ENCODE measurements at places on chromosomes 7 and 10.

DNA sequence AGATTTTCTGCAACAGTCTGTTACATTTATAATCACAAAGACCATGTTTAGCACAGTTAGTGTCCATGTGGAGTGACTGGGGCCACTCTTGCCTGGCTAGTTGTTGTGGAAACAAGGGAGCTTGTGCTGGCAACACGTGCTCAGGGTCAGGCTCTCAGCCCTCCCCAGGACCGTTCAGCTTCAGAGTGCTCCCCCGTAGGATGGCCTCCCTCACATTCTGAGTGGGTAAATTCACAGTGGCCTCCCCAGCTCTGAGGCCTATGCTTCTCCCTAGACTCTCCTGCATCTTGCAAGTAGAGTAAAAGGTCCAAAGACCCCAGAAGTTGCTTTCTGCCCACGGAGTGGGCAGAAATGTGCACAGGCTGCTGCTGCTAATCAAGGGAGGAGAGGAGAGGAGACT is 122.3 kb downstream of the ADCY1 start:
- no peak for DNase-seq

DNA sequence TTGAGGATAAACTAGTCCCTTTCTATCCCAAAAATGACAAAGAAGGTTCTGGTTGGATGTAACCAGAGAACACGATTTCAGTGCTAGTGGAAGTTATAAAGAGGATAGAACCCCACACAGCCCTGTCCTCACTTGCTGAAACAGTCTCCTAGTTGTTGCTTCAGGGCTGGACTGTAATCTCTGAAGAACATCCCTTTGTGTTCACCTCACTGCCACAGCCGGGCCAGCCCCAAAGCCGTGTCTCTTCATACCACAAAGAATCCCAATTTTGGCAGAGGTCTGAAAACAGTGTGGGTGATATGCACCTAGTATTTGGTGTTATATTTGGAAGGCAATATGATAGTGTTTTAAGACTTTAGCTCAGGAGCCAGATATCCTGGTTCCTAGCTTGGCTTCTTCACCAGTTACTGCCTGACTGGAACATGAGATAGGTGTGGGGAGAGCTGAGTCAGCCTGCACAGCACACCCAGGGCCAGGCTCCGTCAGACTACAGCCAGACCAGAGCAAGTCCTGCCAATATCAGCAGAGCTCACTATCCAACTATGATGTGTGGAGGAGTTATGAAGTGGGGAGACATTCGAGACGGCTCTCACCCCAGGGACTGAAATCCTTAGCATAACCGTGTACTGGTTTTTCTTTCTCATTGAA is 21.2 kb downstream of the CYP3A4 start:
- no peak for DNase-seq

DNA sequence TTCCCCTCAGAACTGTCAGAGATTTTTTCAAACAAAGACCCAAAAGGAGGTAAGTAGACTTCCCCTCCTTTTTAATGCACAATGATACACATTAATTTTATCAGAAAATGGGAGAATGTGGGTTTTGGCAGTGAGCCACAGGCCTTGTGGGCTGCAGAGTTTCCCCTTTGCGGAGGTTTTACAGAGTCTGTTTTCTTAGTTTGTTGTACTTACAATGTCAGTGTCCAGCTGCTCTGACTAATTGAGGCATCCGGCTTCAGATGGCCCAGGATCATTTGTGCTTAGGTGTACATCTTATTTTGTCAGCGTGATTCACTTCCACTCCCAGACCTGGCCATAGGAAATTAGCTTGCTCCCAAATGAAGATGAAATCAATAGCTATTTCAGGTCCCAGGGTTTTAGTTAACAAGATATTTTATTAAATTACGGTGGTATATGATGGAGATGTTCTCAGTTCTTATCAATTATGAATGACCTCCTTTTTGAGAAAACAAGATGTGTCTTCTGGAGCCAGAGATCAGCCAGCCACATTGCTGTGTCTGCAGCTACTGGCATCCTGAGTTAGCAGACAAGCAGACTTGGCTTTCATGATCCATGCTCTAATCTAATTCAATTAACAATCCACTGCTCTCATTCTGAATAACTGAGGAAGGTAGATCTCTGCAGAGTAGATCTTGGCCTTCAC is 1086.6 kb upstream of the SORCS1 start:
- no peak for DNase-seq

DNA sequence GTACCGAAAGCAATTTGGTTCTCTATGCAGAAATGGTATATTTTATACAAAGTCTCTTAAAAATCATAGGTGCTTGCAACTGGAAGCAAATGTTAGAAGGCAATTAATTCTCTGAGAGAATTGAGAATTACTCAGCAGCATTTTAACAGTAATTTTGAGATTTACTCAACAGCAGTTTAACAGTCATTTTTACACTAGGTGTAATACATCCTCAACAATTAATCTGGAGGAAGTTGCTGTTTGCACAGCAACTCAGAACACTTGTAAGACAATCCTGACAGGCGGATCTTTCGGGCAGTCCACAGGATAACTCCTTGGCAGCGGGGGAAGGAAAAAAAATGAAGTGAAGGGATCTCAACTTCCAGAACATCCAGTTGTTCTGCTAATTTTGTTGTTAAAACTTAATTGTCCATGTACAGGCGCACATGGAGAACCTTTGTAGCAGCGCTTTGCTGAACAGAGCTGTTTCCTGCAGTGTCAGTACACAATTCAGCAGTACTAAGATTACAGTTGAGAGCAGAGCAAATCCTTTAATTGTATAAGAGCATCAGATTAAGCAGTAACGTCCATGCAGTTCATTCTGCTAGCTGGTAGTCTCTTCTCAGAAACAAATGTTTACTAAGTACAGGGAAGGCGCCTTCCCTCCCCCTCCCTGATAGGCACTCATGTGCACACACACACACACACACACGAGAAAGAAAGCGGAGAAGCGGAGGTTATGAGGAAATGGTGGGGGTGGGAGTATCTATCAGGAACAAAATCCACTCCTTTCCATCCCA is 43.8 kb downstream of the ENO4 start:
- DNase-seq, result no peak

DNA sequence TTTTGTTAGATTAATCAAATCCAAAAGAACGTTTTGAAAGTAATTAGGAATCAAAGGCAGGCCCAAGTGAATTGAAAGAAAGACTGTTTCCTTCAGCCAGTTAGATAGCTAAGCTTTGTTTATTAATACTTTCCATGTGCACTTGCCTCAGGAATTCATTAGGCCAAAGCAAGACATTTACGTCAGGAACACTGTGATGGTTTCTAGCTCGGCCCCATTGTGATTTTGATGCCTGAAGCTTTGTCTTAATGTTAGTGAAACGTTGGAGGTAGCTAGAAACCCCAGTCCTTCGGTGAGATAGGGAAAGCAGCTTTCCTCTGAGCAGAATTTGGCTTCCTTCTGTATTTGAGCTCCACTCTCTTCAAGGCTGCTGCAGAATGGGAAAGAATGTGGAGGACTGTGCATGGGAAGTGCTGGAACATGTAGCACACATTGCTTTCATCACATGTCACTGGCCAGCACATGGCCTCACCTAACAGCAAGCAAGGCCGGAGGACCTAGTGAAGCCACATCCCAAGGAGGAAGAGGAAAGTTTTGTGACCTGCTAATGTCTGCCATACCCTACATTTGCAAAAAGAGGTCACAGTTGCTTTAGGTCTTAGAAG is 64.1 kb downstream of the PCGF5 start:
- no peak for DNase-seq

GRCh38 chr10:2759233-2759632 is 308.1 kb upstream of the PFKP start:
- DNase-seq, result no peak

- no peak for DNase-seq
Observed at GRCh38 chr10:30832001-30832748, 199.5 kb downstream of the ZNF438 start.

DNA sequence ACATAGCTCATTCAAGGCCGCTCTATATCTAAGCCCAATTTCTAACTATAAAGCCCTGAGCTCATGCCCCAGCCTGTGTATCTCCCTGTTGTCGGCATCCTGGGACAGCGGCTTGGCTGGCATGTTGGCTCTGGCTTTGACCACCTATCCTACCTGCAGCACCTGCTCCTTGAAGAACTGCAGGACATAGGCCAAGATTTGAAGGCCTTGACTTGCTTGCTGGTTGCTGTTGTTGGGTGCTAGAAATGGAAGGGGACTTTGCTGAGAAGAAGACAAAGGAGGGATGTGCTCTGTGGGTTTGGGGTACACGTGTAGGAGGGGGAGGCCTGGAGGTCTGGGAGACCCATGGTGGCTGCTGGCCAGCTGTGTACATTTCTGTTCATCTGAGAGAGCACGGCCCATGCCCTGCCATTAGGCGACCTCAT is 11.1 kb downstream of the PNLIPRP2 start:
- no peak for DNase-seq

DNA sequence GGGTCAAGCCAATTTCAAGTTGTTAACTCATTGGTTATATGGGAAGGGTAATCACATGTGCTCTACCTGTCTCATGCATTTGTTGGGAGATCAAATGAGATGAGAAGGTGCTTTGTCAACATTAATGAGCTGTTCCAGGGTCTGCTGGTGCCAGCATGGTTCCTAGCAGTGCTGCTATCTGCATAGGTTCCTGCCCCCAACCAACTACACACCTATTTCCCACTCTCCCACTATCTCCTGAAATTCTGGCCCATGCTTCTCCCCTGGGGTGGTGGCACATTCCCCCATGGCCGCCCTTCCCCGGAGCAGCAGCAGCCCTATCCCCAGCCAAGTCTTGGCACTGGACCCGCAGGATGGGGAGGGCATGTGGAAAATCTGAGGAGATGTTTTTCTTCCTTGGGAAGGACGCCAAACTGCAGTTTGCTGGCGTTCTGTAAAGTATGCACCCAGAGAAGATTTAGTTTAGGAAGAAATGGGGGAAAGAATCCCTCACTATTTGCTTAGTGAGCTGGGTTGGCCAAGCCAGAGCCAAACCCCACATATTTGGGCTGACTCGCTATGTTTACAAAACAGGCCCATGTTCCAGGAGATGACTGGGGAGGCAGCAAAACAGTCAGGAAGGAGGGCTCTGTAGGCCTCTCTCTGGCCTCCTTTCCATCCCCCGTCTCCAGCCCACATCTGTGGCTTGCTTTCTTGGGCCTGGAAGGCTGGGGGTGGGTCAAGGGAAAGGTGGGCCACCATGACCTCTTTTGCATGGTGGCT is 42.5 kb downstream of the PPP1R3C start:
- DNase-seq, result no peak

GRCh38 chr10:28214219-28214618 is 88.6 kb downstream of the MPP7 start:
- no peak for DNase-seq

DNA sequence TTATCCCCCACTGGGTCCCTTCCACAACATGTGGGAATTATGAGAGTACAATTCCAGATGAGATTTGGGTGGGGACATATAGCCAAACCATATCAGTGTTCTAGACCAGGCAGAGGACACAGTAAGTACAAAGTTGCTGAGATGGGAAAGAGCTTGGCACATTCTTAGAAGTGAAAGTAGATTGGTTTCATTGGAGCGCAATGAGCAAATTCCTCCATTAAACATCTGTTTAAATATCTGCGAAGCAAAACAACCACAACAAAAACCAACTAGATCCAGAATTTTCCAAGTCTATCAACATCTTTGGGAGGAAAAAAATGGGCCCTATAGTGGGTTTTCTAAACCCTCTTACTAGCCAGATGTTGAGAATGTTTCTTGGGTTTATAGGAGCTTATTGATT is 80.0 kb upstream of the STEAP1B start:
- DNase-seq, result no peak

DNA sequence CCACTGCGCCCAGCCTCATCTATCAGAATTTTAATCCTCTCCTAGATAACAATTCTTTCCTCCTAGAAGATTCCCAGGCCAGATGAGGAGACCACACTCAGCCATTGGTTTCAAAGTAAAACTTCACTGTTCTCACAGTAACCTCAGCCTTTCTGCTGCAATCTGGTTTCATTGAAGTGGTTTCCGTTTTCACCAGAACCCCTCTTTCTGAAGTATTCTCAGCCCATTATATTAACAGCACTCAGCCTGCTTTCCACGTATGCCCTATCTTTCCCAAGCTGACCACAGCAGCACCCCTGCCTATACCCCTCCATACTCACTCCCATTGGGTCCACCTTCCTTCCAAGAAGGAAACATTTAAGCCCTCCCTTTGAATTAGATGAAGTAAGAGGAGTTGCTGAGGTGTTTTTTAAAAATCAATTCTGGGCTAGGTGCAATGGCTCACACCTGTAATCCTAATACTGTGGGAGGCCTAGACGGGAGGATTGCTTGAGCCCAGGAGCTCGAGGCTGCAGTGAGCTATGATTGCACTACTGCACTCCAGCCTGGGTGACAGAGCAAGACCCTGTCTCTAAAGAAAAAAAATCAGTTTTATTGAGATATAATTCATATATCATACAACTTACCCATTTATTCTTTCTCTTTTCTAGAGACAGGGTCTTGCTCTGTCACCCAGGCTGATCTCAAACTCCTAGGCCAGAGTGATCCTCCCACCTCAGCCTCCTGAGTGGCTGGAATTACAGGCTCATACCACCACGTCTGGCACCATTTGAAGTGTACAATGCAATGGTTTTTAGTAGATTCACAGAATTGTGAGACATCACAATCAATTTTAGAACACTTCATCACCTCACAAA is 11.3 kb downstream of the PLAU start:
- no peak for DNase-seq

DNA sequence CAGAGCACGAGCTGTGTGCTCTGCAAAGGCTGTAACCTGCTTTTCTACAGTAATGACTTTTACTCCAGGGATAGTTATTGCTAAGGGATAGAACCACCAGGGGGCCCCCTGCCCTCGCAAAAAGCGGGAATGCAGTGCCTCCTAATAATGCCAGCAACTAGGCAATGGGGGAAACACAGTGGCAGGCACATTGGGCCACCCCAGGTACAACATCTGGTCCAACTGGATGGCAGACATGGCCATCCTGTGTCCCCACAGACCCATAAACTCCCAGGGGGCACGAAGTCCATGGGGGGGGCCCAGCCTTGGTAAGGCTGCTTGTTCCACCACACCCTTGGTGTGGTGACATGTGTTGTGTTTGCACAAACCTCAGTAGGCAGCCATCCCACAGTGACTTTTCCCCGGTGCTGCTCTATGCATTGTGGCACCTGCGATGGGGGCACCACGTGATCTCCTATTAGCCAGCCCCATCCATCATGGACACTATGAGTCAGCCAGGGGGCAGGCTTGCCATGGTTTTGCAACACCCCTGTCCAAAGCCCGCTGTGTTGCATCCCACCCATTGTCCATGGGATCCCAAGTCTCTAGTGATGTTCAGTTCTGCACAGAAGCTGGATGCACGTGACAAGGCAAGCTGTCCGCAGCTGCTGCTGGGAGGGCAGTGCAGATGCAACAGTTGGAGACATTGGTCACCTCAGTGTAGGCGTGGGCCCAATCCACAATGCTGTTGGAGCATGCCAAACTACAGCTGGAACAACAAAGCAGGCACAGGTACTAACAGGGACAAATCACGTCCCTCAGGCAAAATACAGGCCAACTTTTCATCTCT is 84.0 kb downstream of the ANLN start:
- peak; percentile 55 for DNase-seq

- no peak for DNase-seq
Observed at GRCh38 chr10:86708068-86708782, 39.9 kb downstream of the LDB3 start.

- peak; percentile 82 for DNase-seq
Observed at GRCh38 chr7:135558337-135558767, 635 bp downstream of the NUP205 start.

GRCh38 chr10:43076876-43077420 is at the start of gene RET:
RET (plus strand) TSS chr10:43077069; CDS start chr10:43077259, 190 bp downstream.
- DNase-seq, result no peak

Data from COR-L47 (cell line).